ENCODE measurements at places on chromosomes 5 and 9. TPM values are rescaled to one million over a fixed set of nuclear protein-coding genes. Genes with fewer than 3 reads are reported as not detected.

COL27A1 gene
- total RNA-seq, result 15.5 TPM

MARCOL gene
- not detected for total RNA-seq

FRRS1L gene
- total RNA-seq, result 108 TPM

INSL6 gene
- not detected for total RNA-seq

PCDHGA1 gene
- total RNA-seq, result 5.2 TPM

CCDC69 gene
- 0.36 TPM for total RNA-seq

NUTM2G gene
- total RNA-seq, result not detected

SPATA31D4 gene
- not detected for total RNA-seq

- DNase-seq, result no peak
Measured at GRCh38 chr5:31029925-31030324, 163.6 kb upstream of the CDH6 start.

DNA sequence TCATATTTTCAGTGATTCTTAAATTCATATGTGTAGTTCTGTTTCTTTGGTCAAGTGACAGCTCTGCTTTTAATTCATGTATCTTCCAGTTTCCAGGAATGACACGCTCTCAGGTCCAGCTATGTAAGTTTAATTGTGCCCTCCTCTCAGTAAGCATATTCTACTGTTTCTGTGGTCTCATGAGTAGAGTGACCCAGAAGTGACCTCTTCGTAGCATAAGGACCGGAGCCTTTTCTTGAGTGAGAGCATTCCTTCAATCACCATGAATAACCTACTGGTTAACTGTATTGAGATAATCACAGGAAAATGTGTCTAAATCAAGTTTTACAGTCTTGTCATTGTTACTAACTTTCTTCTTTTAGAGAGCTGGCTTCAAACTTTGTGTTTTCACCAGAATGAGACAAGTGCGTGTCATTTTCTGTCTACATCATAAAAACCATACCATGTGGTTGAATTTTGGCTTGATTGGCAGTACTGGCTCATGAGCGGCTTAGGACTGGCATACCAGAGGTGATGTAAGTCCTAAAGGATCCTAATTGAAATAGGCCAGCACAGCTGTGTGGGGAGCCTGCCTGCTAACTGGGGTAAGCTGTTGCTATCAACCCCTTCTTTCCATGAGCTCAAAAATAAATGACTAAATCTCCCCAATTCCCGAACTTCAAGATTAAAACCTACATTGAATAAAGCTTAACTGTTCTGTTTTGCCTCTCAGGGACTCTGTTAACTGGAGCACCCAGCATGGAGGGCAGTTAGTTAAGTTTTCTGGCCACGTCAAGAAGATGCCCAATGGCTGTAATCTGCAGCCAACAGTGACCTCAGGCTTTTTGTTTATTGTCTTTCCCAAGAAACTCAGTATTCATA is 4.8 kb downstream of the ADAMTSL1 start:
- DNase-seq, result no peak

DNA sequence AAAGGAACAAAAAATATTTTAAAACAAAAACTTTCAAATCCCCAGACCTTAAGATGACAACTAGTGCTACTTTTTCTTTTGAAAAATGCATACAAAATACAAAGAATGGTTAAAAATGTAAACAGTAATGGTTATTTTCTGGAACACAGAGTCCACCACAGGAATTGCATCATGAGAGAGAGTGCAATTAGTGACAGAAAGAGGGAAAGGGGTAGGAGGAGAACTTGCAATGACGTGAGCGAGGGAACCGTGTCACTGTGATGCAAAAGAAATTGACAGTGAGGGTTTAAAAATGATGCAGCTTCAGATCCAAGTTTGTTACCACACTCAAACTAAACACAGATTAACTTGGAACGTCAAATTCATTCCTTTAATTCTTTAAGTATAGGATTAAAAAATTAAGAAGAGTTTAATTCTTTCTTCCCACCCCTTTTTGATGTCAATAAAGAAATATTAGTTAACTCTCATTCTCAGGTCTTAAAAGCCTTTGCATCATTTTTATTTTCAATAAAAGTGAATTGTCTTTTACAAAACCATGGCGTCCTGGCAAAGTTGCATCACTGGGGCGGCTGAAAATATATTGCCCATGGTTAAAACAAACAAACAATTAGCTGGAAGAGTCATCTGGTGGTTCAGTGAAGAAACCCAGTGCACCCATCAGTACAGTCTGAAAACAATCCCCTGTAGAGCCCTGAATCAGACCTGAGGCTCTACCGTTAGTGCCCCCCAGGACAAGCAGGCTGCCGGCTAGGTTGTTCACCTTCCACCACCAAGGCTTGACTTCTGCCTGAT is 39.5 kb downstream of the MACROH2A1 start:
- no peak for DNase-seq

- no peak for DNase-seq
Measured at GRCh38 chr9:6829027-6829426, 71.3 kb downstream of the KDM4C start.

- no peak for DNase-seq
Measured at GRCh38 chr9:37364751-37365360, 57.6 kb upstream of the GRHPR start.

DNA sequence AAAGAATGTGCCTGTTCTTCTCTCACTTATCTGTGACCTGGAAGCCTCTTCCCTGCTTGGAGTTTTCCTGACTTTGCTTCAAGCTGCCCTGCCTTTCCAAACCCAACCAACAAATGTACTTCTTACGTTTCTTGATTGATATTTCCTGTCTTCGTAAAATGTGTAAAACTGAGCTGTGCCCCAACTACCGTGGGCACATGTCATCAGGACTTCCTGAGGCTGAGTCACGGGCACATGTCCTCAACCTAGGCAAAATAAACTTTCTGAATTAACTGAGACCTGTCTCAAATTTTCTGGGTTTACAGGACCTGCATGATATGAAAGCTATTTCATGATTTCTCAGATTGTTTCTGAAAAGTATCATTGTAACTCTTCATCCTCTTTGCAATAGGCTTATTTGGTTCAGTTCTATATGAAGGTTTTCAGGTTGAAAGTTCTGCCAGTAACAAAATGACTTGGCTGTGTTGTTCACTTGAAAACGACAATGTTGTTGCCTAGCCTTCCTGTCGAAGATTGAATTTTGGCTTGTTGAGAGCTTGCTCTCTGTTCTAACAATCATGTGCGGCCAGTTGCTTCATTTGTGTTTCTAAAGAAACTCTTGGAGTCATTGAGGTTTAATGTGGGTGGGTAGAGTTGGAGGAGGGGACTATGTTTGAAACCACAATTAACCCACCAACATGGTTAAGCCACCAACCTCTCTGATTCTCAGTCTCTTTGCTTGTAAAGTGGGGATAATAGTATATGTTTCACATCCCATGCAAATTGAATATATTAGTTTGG is 145.6 kb downstream of the FBXL7 start:
- no peak for DNase-seq

- DNase-seq, result no peak
Measured at GRCh38 chr9:82721593-82721992, 341.3 kb downstream of the RASEF start.

GRCh38 chr5:100789694-100790093 is 113.4 kb downstream of the ST8SIA4 start:
- DNase-seq, result no peak

GRCh38 chr9:83433846-83434245 is 104.4 kb downstream of the FRMD3 start:
- DNase-seq, result no peak

DNA sequence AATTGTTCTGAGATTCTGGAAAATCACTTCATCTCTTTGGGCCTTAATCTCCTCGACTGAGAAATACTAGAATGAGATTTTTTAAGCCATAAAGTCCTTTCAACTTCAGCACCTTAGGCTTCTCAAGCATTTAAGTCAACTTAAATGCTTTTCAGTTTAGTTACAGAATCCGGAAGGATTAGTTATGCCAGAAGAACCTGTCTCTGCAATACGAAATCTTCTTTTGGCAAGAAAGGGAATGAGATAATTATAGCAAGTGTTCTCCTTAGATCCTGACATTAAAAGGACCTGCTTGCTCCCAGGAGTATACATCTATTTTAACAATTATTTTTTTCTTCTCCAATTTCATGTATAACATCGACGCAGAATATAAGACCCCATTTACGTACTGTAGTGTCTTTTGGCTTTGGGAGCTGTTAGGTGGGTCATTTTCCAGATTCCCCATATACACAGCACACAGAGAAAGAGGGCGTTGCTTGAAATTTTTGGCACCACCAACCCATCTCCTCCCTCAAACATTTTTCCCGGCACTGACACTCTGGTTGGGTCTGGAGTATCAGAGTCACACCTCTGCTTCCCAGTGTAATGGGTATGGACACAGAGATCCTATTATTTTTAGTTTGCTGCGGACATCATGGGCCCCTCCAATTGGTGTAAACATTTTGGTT is 43.6 kb upstream of the CLINT1 start:
- DNase-seq, result no peak

- no peak for DNase-seq
Measured at GRCh38 chr5:102138243-102138653, 157.8 kb downstream of the SLCO4C1 start.

- no peak for DNase-seq
Measured at GRCh38 chr5:1089146-1089545, 22.7 kb downstream of the SLC12A7 start.

- DNase-seq, result no peak
Measured at GRCh38 chr9:15262581-15262980, 44.4 kb downstream of the TTC39B start.

- DNase-seq, result no peak
Measured at GRCh38 chr5:56402266-56403220, 169.4 kb upstream of the ANKRD55 start.

GRCh38 chr5:88518131-88519016 is 249.7 kb upstream of the TMEM161B start:
- no peak for DNase-seq

DNA sequence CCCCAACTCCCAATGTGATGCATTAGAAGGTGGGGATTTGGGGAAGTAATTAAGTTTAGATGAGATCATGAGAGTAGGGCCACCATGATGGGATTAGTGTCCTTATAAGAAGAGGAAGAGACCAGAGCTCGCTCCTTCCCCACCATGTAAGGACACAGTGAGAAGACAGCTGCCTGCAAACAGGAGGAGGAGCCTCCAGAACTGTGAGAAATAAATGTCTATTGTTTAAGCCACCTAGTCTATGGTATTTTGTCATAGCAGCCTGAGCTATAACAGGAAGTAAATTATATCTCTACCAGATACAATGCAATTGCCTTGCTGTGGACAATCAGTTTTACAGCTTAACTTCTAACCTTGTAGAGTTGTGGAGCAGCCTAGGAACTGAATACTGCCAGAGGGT is 58.0 kb downstream of the ANKRD33B start:
- no peak for DNase-seq

DNA sequence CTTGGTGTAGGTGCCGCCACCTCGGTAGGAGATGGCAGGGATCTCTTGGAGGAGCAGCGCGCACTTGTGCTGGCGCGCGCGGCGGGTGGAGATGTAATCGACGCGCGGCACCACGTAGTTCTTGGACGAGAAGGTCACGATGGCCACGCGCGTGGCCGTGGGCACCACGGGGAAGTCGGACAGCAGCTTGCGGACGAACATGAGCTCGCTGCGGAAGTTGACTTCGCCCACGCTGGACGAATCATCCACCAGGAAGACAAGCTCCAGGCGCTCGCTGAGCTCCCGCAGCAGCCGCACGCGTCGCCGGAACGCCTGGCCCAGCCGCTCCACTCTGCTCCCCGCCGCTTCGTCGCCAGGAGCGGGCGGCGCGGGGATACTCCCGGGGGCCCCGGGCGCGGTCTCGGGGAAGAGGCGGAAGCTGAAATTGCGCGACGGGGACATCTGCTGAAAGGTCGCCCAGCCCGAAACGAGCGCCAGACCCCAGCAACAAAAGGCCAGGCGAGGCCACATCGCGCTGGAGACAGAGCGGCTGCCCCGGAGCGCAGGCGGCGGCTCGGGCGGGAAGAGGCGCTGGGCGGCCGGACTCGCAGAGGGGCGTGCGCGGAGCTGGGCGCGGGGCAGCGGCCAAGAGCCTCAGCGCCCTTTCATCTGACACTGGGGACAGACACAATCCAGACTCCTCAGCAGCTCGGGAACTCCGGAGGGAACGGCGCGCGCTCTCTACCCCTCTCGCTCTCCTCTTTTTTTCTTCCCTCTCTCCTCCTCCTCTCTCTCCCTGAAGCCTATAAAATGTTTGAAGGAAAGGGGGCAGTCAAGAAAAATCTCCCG is at the start of gene SVEP1:
Gene SVEP1 (minus strand): TSS at position 708 of the 828 bp plus-strand sequence. CDS start 198 bp downstream, at position 510.
- DNase-seq, result peak; percentile 68

DNA sequence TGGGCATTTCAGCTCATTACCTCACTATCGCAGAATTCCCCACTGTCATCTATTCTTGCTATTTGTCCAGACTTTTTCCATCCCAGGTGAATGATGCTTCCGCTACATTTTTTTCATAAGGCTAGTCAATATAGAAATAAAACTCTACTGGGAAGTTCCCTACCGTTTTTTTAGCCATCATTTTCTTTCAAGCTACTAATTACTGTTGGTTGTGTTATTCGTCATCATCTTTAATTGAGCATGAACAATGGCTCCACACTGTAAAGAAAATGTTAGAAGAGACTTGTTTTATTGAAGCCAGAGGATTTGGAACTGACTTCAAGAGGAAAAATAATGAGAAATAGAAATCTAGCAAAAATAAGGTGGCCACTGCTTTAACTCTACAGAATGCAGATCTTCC is 265.0 kb downstream of the ZNF608 start:
- no peak for DNase-seq

DNA sequence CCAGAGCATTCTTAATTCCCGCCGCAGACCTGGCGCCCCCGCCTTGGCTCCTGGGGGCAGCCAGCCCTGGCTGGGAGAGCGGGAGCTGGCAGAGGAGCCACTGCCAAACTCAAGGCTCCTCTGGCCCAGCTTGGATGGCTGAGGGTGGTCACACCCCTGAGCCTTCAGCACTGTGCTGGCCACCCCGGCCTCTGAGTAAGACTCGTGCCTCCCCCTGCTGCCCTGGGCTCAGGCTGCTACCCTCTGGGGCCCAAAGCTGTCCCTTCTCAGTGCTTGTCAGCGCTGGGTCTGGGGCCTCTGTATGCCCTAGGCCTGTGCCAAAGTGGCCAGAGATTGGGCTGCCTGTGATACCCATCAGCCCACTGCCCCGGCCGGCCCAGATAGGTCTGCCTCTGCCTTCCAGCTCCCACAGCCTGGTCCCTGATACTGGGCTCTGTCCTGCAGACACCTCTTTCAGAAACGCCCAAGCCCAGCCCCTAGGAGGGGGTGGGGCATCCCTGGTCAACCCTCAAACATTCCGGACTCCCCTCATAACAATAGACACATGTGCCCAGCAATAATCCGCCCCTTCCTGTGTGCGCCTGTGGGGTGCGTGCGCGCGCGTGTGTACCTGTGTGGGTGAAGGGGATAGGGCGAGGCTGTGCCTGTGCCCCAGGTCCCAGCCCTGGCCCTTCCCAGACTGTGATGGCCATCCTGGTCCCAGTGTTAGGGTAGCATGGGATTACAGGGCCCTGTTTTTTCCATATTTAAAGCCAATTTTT is 4.4 kb upstream of the PRR7 start:
- no peak for DNase-seq
